H54 (cell line): ENCODE measurements at places on chromosomes 4 and X.

GRCh38 chr4:81509191-81509590 lies 37.5 kb upstream of the RASGEF1B start:
- DNase-seq = no peak

- no peak for DNase-seq
Measured at GRCh38 chr4:52425751-52426326, 233.3 kb downstream of the USP46 start.

DNA sequence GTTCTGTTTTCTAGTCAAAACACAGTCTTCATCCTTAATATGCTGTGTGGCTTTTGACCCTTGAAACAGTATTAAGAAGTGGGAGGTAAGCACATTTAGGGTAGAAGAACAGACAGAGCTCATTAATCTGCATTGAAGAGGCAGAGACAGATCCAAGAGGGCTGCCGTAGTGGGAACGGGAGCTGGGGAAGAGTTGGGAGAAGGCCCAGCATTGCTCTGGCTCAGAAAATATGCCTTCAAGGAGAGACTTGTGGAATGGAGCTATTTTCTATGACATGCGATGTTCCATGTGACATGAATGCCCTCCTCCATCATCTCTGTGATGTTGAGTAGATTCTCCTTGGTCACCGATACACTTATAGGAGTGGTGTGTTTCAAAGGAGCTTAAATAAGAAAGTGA lies 273.3 kb upstream of the BOD1L1 start:
- no peak for DNase-seq

- no peak for DNase-seq
Measured at GRCh38 chrX:30504309-30504708, 73.3 kb downstream of the TASL start.

DNA sequence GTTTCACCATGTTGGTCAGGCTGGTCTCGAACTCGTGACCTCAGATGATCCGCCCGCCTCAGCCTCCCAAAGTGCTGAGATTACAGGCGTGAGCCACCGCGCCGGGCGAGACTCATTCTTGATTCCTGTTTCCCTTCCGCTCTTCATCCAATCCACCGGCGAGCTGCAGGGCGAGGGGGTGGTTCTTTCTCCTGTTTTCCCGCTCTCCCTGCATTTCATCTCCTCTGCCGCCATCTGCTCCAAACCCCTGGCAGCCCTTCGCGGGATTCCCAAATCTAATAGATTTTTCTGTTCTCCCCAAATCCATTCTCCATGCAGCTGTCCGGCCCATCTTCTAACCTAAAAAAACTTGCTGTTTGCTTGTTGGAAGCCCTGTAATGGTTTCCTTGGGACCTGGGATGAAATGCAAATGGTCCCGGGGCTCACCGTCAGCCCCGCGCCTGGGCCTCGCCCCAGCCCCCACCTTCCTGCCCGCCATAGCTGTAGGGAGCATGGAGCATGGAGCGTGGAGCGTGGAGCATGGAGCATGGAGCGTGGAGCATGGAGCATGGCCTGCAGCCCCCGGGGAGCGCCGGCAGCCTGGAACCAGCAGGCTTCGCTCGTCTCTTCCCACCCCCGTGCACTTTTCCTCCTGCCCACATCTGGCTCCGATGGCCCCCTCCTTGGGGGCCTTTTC lies 1.1 kb downstream of the ZFP42 start:
- no peak for DNase-seq

GRCh38 chrX:131795442-131796229 lies 227.5 kb upstream of the STK26 start:
- DNase-seq = no peak

GRCh38 chr4:168636506-168637196 lies 139.8 kb downstream of the PALLD start:
- no peak for DNase-seq

GRCh38 chrX:76434103-76434741 lies 6.7 kb downstream of the MAGEE1 start:
- DNase-seq = no peak

- DNase-seq = no peak
Measured at GRCh38 chrX:38570396-38570795, 9.1 kb downstream of the TSPAN7 start.

- DNase-seq = no peak
Measured at GRCh38 chr4:7193030-7193958, 956 bp downstream of the SORCS2 start.

- no peak for DNase-seq
Measured at GRCh38 chrX:11311706-11312105, 18.5 kb downstream of the AMELX start.
